ENCODE measurements at places on chromosomes 13 and 19.

- no peak for DNase-seq
These were observed 651 bp downstream of the OXGR1 start for GRCh38 chr13:96993634-96994016.

- DNase-seq, result no peak
These were observed 27.4 kb upstream of the TIMM44 start for GRCh38 chr19:7970716-7971448.

DNA sequence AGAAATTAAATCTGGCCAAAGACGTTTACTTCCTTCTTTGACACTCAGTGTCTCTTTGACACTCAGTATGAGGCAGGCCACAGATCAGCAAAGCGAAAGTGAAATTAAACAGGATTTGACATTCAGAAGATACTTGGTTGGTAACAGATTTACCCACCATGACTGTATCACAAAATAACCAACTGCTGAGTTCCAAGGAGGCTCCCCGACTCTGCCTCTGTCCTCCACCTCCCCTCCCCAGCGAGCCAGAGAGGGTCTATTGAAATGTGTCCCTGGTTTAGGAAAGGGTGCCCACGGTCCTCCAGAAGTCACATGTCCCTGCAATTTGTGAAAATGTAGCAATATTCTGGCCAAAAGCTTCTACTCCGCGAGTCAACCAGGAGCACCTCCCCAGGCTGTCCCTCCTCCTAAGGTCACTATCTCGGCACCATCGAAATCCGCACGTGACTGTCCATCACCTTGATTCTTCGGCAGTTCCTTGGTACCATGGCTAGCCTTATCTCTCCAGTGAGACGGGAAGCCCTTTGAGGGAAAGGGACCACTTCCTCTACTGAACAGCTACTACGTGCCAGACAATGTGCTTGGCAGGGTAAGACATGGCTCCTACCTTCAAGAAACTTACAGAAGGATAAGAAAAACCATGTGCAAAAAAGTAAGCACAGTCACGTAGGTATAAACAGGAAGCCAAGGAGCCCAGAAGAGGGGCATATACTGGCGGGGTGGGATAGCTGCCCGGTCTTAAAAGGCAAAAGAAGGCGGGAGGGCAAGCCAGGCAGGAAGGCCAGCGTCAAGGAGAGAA is 1.5 kb downstream of the N4BP2L1 start:
- peak; percentile 70 for DNase-seq

- no peak for DNase-seq
These were observed 7.3 kb downstream of the RPS16 start for GRCh38 chr19:39428283-39429112.

DNA sequence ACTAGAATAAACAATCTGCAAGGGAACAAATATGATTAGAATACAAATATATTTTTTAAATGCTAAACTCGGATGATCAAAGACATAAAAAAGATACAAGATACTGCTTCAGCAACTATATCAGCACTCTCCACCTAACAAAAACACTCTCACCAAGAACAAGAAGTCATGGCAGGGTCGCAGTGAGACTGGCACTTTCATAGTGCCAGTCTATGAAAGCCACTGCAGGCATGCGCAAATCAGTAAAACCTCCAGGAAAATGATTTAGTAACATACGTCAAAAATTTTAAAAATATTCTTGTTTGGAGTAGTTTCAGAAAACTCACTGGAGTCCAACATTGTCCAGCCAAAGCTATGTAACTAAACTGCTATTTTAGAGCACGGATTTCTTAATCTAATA is 295.9 kb downstream of the DIAPH3 start:
- DNase-seq, result no peak

- DNase-seq, result peak; percentile 16
These were observed 221.7 kb upstream of the SPRY2 start for GRCh38 chr13:80562433-80563156.

GRCh38 chr19:23525276-23525852 is 130.1 kb upstream of the ZNF91 start:
- DNase-seq, result no peak

DNA sequence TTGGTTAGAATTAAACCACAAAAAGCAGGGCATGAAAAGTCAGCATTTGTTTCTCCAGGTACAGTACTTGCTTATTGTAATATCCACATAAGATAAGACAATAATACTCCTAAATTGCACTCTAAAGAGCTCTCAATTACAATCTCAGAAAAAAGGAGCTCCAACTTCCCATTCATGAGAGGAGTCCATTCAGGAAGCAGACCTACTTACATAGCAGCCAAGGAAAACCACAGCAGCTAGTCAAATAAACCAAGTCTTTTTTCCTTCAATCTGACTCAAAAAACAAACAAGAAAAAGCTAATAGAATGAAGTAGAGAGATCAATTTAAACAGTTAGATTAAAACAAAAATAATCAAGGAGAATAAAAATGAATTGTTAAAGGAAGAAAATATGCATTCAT is 885.2 kb upstream of the SLITRK6 start:
- no peak for DNase-seq

DNA sequence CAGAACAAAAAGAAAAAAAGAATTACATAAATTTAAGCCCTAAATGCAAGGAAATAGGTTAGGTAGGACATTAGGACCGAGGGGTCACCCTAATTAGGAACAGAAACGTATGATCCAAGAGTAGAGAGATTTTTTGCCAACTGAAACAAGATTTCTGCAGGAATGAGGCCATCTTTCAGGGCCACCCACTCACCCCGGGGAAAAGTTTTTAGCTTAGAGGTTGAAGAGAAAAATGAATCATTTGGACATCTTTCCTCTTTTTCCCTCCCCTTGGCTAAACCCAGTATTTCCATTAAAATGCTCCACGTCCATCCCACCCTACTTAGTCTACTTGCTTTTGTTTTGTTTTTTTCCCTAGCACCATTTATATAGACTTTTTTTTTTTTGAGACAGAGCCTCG is 10.6 kb upstream of the PNMA8A start:
- no peak for DNase-seq

DNA sequence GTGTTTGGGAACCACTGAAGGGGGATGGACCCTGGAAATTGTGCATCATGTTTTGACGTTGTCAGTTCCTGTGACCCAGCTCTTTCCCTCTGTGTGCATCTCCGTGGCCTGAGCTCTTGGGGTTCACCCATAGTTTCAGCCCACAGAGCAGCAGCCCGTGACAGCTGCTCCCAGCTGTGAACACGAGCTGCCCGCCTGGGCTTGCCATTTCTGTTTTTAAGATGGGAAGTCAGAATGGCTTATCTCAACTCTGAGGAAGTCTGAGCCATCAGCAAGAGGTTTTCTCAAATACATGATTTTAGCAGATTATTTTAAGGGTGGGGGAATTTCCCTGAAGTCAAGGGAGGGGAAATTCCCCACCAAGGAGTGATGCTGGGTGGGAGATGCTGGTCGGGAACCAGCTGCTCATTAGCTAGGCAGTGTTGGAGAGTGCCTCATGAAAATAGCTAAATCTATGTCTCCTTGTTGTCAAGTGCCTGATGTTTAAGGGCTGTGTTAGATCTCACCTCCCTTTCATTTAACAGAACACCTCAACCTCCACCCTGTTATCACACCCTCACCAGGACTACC is 34.8 kb upstream of the C1QTNF9 start:
- peak; percentile 32 for DNase-seq

DNA sequence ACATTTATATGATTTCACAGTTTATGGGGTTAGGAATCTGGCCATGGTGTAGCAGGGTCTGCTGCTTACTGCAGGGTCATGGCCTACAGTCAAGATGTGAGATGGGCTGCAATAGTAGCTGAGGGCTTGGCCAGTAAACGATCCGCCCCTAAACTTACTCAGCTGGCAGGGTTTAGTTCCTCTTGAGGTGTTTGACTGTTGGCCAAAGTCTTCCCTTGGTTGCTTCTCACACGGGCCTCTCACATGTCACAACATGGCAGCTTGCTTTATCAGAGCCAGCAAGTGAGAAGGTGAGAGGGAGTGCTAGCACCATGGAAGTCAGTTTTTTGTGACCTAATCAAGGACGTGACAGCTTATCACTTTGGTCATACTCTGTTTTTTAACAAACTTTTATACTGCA is 77.1 kb downstream of the DNAJC3 start:
- DNase-seq, result no peak

DNA sequence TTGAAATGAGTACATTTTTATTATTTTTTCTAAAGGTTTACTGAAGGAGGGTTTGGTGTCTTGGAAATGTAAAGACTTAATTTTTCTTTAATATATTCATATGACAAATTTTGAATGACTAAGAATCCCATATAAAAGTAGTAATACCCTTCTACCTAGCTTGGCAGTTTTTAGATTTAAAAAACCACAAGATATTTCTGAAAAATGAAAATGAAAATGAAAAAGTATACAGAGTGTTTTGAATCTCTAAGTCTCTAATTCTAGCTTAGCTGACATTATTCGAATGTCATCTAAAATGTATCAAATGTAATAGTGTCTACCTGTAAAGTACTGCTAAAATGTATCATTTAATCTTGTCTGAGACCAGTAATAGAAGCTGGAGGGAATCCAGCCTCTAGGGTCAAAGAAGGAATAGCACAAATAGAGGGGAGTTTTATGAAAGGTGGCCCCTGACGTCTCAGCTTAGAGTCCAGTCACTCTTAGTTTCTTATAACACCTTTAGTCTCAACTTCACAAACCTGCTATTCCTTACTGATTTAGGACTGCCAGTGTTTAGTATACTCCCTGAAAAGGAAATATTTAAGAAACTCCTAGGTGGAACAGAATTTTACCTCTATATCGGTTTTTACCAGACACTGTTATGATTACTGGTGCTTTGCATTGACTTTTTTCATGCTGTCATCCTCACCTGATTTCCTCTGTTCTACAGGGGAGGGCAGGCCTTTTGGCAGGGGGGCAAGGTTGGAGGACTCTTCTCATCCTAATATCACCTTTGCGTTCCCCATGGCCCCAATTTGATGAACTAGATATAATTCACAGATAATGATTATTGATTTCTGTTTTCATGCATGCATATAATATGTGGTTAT is 16.2 kb upstream of the MIR17HG start:
- no peak for DNase-seq

DNA sequence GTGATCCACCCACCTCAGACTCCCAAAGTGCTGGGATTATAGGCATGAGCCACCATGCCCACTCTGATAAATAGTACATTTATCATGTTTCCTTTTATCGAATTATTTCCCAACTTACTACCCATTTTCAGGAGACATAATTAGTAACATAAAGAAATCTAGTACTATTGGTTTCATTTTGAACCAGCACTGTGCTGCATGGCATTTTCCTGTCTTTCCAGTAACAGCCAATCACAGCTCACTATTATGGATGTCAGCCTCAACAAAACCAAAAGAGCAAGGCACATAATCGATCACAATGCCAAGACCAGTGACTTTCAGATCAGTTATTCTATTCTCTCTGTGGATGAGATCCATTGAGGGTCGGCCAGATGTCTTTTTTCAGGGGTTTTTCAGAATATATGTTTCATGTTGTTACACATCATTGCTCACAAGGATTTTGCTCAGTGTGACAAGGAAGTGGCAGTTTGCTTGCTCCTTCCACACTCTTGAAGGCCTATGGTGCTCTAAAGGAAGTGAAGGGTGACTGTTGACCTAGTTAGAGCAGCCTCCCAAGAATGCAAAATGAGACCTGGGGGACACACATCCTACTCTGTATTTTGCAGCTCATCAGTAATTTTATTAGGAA is 233.4 kb downstream of the KCNRG start:
- DNase-seq, result no peak

DNA sequence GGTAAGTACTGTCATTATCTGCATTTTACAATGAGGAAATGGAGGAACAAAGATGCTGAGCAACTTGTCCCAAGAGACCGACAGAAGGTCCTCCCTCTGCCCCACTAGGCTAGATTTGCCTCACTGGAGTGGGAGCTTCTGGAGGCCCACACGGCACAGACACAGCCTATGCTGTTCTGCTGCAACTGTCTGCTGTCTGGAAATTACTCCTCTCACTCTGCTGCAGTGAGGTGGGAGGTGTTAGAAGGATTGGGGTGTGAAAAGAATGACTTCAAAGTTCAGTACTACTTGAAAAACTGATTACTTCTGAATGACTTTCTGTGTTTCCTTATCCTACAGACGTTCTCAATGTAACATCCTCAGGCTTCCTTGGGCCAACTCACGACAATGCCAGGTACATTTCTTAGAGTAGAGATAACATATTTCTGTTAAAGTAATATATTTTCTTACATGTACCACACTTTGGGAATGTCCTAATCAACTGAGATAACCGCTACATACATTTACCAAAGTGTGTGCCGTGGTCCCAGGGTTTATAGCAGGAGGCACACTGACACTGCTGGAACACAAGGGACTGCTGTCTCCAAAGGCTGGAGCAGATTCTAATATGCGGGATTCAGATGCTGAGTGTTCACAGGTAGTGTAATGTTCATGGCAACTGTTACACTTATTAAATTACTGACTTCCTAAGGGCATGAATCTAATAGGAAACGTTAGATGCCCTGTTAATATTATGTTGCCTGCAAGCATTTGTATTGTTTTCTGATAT is 53.5 kb upstream of the WASF3 start:
- no peak for DNase-seq

- DNase-seq, result no peak
These were observed 15.3 kb downstream of the SYMPK start for GRCh38 chr19:45847663-45848062.

- DNase-seq, result no peak
These were observed 11.0 kb downstream of the ACTMAP start for GRCh38 chr19:40739030-40739839.
